ENCODE measurements at places on chromosomes 5 and 9.

GRCh38 chr9:35508069-35508468 lies 18.2 kb downstream of the RUSC2 start:
- no peak for DNase-seq

GRCh38 chr9:86491468-86492266 lies 137.5 kb upstream of the TUT7 start:
- no peak for DNase-seq

GRCh38 chr9:128145536-128145935 lies 3.7 kb upstream of the LCN2 start:
- DNase-seq: no peak

- DNase-seq: no peak
Observed at GRCh38 chr9:2718001-2718697, 839 bp downstream of the KCNV2 start.

DNA sequence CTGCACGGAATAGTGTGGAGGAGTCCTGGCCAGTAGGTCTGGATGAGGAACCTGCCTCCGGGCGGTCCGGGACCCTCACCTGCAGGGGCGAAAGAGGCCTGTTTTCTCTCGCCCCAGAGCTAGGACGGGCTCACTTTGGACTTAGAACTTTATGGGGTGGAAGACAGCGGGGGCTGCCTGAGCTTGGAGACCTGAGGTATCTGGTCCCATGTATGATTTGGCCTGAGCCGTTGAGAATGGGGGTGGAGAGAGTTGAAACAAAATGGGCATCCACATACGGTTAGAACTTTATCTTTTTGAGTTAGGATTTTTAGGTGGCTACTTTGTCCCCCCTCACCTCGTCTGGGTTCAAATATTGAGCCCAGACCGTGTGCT lies 681 bp upstream of the ETF1 start:
- DNase-seq: no peak

DNA sequence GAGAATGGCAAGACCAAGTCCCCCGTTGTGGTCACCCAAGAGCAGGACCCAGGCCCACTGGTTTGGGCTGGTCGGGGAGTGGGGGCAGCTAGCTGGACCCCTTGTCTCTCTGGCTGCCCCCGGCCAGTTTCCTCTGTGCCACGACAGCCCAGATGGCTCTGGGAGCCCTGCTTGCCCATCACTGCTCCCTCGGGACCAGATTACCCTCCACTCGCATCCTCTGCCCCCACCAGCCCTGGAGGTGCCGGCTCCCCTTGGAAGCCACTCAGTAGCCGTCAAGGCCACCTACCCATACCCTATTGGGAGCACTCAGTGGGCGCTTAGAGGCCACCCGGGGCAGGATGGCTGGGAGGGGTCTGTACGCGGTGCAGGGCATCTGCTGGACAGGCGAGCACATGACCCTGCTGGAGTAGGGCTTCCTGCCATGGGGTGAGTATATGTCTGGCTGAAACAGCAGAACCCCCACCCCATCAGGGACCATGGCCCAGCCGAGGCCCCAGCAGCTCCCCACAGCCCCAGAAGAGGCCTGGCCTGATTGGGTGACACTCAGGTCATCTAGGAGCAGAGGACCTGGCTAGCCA lies 70.0 kb downstream of the ZNF354C start:
- no peak for DNase-seq
